ENCODE measurements at places on chromosomes 2 and 18. TPM values are rescaled to one million over a fixed set of nuclear protein-coding genes. Genes with fewer than 3 reads are reported as not detected.

SELENOI gene
- total RNA-seq, result 33.2 TPM

TM4SF20 gene
- total RNA-seq, result not detected

GRCh38 chr18:5430131-5430530 lies 113.7 kb downstream of the EPB41L3 start:
- DNase-seq, result no peak

DNA sequence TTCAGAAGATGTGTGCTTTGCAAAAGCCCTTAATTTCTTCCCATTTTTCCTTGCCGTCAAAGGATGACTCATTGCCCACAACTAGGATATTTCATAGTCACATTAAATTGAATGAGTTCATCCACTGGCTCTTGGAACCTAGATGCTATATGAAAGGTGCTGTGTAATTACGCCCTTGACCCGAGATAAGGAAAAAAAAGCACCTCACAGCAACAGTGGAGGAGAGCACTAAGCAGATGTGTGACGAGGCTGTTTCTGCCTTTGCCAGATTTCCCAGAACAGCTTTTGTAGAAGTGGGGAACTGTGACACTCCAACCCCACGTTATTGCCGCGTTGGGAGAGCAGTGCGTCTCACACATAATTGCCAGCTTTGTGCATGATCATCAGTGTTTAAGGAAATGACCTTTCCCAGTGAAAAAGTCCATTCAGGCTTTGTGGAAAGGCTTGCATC lies 33.3 kb upstream of the TMEM87B start:
- DNase-seq, result peak; percentile 61

GRCh38 chr2:19114754-19115231 lies 243.6 kb downstream of the OSR1 start:
- DNase-seq, result no peak

- DNase-seq, result no peak
These were observed 12.3 kb downstream of the LIMS2 start for GRCh38 chr2:127662937-127663565.

CDH20 gene
- total RNA-seq, result not detected

DNA sequence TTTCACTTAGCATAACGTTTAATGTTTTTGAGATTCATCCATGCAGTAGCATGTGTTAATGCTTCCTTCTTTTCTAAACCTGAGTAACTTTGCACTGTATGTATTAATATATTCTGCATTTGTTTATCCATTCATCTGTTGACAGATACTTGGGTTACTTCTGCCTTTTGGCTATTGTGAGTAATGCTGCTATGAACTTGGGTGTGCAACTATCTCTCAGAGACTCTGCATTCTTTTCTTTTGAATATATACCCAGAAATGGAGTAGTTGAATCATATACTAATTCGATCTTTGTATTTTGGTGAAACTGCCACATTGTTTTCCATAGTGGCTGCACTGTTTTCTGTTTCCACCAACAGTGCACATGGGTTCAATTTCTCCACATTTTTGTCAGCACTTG lies 128.3 kb downstream of the SH3BP4 start:
- DNase-seq, result no peak

GRCh38 chr2:42960002-42960841 lies 167.8 kb upstream of the HAAO start:
- no peak for DNase-seq

ZC3H6 gene
- total RNA-seq, result 0.69 TPM

IER3IP1 gene
- total RNA-seq, result 38.5 TPM

GRCh38 chr2:219285373-219285735 lies 6.2 kb downstream of the DNAJB2 start:
- DNase-seq, result no peak

DNA sequence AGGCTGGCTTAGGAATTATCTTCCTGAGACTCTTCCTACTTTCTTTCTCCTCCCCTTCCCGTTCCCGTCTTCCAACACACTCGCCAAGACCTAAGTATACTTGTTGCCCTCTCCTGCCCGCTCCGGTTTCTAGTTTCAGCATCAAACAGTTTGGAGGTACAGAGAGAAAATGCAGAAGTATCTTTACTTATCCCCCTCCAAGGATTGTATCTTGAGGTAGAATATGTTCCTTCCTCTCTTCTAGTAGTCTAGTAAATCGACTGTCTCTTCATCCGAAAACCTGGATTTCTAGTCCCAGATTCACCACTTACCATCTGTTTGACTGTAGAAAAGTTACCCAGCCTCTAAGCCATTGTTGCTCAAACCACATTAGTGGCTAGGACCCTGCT lies 755 bp downstream of the EIF4E2 start:
- no peak for DNase-seq

STPG4 gene
- not detected for total RNA-seq

GRCh38 chr18:10405014-10405493 lies 49.4 kb upstream of the APCDD1 start:
- DNase-seq, result no peak

FBLN7 gene
- 0.68 TPM for total RNA-seq

DNA sequence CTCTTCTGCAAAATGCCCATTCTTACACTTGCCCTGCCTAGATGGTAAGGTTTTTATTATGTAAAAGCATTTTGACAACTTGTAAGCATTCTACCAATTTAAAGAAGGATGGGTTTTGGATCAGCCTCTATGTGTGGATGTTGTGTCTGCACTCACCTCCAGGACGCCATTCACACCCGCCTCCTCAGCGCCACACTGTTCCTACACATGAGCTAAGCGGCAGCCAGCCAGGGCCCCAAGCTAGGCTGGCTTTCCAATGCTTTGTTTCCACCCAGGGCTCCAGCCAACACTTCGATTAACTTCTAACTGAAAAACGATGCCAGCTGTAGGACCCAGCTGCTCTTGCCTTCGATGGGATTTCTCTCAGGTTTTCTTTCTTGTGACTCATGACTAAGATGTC lies 73.3 kb upstream of the FZD7 start:
- DNase-seq, result no peak

- no peak for DNase-seq
These were observed 54.8 kb upstream of the FRZB start for GRCh38 chr2:182921234-182921633.

IL36B gene
- not detected for total RNA-seq

All from Daoy (cell line).